Stimulated activated CD8-positive, alpha-beta memory T cell treated with anti-CD3 and anti-CD28 coated beads, Interleukin-2, amount 100 ng/mL, for 1 hour (primary cell): ENCODE measurements at places on chromosomes 7 and 10.

- DNase-seq: peak; percentile 38
These were observed 29.7 kb downstream of the TRIM8 start for GRCh38 chr10:102673819-102674511.

- peak; percentile 4 for DNase-seq
These were observed 50.9 kb downstream of the AASS start for GRCh38 chr7:122092964-122093797.

GRCh38 chr7:139845443-139845805 is 16.4 kb downstream of the TBXAS1 start:
- DNase-seq: no peak

GRCh38 chr10:28913436-28914237 is 236.3 kb downstream of the BAMBI start:
- DNase-seq: no peak

- DNase-seq: no peak
These were observed 32.1 kb downstream of the PFKP start for GRCh38 chr10:3099291-3100092.

DNA sequence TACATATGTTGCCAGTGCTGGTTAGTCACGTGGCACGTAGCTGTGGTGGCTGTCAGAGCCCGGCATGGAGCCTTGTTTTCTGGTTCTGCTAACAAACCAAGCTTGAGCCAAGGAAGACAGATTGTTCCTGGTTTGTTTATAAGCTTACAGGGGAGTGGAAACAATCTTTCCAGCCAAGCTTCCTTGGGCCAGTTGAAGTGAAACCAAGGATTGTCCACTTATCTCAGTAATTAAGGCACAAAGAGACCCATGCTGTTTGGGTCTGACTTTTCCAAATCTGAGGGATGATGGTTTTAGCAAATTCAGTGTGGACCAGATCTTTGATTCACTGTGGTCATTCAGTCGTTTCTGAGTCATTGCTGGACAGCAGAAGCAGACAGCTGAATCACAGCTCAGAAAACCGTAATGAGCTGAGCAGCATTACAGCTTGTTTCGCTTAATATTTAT is 297.3 kb upstream of the COBL start:
- no peak for DNase-seq

DNA sequence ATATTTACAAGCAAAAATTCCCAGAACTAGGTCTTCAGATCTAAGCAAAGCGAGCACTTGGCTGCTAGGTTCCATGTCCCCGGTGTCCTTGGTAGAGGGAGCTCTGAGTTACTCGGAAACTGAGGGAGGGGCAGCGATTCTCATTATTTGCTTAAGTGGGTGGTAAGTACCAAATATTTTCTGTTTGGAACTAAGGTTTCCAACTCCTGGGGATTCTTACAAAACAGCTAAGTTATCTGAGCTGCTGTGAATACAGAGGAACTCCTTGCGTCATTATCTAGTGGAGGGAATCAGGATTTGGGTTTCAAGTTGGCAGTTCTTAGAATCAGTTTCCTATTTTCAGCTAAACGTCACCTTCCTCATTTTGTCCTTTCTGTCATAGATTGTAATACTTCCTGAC is 76.8 kb upstream of the IKZF1 start:
- no peak for DNase-seq

DNA sequence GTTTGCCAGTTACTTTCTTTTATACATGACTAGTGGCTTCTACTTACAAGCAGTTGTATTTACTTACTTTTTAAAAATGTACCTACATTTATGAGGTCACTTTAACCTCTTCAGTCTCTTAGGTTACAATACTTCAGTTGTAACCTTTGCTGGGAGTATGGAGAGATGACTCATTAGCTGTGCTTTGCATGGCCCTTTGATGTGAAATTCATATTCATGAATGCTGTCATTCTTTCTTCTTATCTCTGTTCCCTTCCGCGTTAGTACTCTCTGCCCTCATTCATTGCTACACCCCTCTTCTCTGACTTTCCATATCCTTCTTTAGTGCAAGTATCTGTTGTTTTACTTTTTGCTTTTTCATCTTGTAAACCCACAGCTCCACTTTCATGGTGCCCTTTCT is 164.3 kb downstream of the BMPER start:
- no peak for DNase-seq

DNA sequence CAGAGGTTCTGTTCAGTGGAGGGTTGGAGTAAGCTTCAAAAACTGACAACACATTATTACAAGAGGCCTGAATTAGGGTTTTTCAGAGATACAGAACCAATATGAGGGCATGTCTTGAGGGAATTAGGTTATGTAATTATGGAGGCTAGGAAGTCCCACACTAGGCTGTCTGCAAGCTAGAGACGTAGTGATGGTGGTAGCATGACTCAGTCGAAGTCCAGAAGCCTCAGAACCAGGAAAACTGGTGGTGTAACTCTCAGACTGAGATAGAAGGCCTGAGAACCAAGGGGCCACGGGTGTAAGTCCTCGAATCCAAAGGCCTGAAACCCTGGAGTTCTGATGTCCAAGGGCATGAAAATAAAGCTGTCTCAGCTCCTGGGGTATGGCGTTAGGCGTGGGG is 35.6 kb downstream of the ZNF518A start:
- DNase-seq: no peak

DNA sequence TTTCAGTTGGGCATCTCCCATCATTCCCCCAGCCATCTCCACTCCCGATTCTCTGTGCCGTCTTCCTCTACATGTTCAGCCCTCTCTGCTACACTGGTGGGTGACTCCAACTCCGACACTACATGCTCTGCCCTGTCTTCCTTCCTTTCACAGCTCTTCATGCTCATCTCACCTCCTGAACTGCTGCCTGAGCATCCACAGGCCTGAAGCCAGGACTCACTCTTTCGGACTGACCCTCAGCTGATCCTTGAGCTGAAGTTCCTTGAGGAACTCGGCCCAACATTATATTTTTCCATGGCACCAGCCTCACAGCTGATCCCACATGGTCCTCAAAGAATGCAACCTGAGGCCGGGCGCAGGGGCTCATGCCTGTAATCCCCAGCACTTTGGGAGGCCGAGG is 538.4 kb downstream of the PTPRN2 start:
- DNase-seq: no peak

DNA sequence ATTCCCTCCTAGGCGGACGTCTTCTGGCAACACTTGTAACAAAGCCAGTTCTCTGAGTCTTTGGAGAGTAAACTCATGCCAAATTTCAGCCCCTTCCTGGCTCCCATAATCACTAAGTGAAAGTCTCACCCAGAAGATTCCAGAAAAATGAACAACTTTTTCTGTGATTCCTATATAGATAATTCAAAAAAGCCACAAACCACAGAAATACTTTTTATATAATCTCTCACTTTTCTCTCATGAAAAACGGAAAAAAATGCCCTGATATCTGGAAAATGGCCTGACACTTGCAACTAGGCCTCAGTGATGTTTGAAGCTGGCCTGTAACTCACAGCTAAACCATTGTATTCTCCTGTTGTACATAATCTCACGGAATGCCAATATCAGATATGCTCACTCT is 296.2 kb downstream of the HTR7 start:
- DNase-seq: no peak

DNA sequence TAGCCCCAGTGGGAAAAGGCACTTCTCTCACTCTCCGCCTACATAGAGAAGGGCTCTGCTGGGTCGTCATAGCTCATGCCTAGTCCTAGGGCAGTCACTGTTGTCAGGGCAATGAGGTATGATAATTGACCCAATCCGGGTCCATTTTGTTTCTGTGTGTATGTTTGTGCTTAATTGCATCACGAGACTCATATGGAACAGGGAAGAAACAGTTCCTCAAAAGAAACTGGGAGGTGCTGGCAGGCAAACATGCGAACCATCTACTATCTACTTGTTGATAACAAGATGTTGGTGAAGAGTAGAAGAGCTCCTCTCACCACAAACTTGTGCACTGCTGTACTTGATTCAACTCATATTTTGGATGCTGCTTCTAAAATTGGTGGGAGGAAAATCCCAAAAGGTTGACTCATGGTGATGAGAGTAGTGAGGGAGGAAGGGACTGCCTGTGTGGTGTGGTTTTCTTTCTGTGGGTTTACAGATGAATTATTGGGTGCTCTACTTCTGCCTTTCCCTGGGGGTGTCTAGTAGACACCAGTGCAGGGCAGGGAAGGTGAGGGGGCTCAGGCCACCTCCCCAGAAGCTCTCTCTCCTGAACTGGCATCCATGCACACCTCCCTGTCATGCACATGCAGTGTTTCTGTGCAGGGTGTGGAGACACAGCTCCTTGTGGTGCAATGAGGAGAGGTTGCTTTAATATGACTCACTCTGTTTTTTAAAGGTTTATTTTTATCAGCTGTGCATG is 29.4 kb downstream of the LSMEM1 start:
- DNase-seq: no peak

DNA sequence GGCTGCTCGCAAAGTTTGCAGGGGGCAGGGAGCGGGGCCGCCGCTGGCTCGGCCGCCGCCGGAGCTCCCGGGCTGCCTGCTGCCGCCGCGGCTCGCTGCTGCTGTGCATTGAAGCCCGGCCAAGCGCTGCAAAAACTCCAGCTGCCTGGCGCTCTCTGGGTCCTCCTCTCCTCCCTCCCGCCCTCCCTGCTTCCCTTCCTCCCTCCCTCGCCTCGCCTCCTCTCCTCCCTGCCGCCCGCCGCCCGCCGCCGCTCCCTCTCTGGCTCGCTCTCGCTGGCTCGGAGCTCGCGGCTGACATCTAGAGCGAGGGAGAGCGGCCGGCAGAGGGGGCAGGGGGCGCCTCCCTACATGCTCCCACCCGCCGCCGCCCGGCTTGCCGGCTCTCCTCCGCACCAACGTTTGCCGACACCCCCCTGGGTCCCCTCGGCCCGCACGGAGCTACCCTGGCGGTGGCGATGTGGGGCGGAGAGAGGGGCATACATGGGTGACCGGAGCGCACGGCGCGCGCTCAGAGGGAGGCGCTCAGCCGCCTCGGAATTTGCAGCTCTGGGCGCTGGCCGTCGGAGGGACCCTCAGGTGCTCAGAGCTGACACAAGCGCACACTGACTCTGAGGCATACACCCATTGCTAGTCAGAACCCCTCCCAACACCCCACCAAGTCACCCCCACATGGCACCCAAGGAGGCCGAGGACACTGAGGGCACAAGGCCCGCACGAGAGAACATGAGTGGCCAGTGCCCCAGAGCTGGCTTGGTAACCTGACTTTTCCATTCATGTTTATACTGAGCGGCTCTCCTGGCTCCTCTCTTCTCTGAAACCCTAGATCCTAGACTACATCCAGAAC is 1.2 kb upstream of the PLXNA4 start:
- DNase-seq: no peak

DNA sequence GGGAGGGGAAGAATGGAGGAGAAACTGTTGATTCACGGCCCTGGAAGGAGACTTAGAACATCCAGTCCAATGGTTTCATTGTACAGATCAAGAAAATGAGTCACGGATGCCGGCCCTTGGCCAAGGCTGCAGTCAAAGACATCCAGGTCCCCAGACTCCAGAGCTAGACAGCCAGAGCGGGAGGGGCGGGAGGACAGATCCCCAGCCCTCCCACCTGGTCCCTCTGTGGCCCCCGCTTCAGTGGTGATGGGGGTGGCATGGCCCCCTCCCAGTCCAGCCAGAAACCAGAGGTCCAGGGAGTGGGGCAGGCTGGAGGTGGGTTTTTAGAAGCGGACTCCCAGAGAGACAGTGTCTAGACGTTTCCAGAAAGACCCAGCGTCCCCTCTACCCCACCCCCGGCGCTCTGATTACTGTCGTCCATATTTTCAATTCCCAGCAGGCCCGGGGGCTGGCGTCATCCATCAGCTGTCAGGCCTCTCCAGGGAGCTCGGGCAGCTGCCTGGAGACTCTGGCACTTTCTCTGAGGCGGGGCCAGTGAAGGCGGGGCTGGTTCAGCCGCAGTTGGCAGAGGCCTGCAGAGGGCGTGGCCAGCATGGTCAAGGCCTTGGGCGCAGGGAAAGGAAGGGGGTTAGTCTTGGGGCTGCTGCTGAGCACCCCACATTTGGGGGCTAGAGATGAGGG is 8.0 kb upstream of the HSPB1 start:
- DNase-seq: no peak

GRCh38 chr10:112775381-112775780 is 174.7 kb upstream of the TCF7L2 start:
- no peak for DNase-seq

GRCh38 chr7:137146012-137146455 is 197.5 kb downstream of the PTN start:
- no peak for DNase-seq

GRCh38 chr10:117373823-117374505 is 1.3 kb downstream of the PDZD8 start:
- DNase-seq: no peak

DNA sequence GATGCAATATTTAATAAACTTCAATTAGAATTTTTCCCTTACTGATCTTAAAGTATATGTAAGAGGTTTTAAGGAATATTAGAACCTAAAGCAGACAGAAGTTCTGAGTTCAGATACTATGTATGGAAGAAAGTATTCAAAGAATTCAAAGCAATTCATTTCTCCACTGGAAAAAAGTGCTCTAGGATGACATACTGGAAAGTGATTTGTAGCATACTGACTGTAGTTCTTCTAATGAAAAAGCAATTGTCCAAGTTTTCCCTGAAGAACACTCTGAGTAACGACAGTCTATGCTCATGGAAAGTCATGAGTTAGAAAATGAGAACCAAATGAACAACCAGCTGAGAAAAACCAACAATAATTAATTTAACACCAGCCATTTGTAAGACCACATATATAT is 180.8 kb upstream of the SLC26A5 start:
- DNase-seq: no peak

DNA sequence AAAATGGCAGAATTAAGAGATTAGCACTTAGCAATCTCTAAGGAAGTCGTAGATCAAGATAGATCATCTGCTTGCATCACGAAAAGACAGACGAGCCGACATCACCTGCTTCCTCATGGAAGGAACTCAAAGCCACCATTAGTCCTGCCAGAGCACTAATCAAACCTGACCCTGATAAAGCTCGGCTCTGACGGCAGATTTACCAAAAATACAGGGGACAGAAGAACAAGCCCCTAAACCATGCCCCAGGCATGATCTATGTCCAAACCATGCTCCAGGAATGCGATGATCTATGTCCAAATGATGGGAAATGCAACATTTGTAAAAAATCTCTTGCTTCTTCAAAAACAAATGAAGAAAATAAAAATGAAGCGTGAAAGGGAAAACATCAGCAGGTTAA is 182.8 kb downstream of the TCERG1L start:
- no peak for DNase-seq

DNA sequence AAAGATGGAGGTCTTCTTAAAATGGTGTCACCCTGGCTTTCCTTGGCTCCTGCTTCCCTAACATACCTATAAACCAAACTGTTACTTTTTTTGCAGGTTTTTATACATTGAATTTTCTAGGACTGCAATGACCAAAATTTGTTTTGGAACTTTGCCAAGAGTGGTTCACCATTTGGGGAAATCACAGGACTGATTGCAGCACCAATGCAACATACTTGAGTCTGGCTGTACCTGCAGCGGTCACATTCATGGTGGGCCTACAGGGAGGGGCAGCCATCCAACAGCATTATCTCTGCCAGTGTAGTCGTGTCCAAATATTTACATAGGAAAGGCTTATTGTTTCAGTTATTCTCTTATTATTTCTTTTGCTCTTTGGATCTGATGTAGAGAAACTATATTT is 69.0 kb downstream of the HACD1 start:
- no peak for DNase-seq
